ENCODE measurements at places on chromosomes 4 and X.

DNA sequence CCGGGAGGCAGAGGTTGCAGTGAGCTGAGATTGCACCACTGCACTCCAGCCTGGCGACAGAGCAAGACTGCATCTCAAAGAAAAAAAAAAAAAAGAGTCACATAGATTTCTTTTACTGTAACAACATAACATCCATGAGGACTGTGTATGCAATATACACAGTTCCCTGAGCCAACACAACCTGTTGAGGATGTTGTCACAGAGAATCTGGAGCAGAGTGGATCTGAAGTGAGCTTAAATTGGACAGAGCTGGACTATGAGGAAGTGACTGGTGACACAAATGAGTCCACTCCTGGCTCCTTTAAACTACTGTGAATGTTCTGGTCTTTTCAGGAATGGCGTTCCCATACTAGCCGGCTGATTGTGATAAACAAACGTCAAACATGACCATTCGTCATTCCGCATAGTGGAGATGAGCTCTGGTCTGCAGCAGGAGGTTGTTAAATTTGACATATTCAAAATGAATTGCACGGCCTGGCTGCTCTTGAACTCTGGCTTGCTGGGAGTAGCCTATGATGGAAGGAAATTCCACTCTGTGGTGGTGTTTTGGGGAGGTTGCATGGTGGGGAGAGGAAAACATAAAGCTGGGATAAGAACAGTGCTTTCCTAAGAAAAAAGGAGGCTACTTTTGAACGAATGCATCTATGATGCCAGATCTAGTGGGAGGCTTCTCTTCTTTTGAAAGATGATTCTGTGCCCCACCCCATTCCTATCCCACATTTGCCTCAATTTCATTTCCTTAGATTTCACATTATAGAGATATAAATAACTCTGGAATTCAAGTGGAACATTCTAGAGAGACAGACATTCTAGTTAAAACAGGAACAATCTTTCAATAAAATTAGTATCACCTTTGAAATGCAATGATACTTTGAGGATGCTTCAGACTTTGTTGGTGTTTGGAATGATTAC is 149.5 kb downstream of the SHROOM3 start:
- ATAC-seq: no peak

DNA sequence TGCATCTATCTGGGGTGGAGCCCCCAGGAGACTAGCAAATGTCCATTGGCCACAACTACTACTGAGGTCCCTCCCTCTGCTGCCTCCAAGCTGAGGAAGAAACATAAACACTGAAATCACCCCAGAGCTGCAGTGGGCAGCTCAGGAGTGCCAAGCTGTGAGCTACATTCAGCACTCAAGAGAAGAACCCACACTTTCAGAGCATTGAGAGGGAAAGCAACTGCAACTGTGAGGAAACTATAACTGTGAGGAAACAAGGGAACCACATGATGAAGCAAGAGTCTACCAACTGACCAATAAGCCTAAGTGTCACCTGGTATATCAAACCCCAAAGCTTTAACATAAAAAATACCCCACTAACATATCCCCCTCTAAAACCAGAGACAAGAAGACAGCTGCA is 373.5 kb upstream of the TACR3 start:
- no peak for ATAC-seq

- no peak for ATAC-seq
Measured at GRCh38 chrX:49209434-49210251, 9.7 kb upstream of the SYP start.

DNA sequence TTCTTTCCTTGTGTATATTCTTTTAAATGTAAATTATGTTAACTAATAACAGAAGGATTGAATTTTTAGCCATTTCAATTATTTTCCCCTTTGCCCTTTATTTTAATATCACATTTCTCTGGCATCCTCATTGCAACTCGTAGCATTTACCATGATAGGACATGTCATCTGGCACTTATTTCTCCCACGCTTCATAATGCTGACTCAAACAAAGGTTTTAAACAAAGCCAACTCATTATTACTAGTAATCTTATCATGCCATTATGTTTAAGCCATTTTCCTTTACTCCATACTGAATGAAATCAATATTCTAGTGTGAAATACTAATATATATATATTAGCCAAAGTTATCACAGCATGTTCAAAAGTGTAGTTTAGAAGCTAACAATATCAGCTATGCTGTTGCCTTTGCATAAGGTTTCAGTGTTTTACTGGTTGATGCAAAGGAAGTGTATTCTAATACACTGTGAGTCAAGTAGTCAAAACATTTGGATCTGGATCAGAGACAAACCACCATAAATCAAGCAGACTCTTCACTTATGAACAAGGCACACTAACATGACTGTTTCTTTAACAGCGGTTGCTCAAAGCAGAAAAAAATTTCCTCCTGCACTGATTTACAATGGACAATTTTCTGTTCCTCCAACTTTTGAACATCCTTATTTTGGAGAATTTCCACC is 281.6 kb downstream of the SLC7A11 start:
- ATAC-seq: no peak

- no peak for ATAC-seq
Measured at GRCh38 chrX:68462197-68462596, 28.9 kb upstream of the OPHN1 start.

GRCh38 chrX:109774706-109775105 is 41.6 kb upstream of the ACSL4 start:
- ATAC-seq: no peak

DNA sequence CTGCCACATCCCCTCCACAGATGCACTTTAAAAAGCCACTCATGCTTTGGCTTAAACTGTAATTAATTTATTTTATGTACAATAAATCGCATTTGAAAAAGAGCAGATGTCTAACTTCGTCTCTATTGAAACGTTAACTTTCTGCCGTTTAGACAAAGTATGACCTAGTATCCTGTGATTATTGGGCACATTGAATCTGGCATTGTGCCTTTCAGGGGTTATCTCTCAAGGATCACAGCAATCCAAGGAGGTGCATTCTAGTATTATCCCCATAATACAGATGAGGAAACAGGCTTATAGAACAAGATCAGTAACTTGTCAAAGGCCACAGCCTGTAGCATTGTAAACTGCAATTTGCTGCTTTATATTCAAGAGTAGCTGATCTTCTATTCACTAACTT is 4.6 kb downstream of the RASL11B start:
- no peak for ATAC-seq

- ATAC-seq: no peak
Measured at GRCh38 chrX:23844502-23845138, 61.6 kb downstream of the SAT1 start.

- ATAC-seq: no peak
Measured at GRCh38 chrX:572538-573124, 58.0 kb upstream of the SHOX start.
